ENCODE measurements at places on chromosomes 16 and 17.
A peak's percentile ranks its signal among the peaks of the same experiment; 100 is the strongest.

DNA sequence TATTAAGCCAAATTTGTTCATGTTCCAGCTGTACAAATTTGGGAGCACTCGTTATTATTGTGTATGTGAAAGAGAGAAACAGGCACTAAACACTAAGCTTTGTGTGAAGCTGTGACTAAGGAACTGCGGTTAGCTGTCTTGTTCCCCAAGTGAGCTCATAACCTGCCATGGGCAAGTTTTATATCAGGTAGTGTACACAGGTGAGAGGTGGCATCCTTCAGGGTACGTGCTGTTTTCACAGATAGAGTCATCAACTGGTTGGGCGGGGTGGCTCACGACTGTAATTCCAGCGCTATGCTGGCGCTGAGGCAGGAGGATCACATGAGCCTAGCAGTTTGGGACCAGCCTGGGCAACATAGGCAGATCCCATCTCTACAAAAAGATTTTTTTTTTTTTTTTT is 2.8 kb downstream of the DNAJA3 start:
- DNase-seq = no peak

GRCh38 chr16:67356396-67356795 is 29.8 kb downstream of the LRRC36 start:
- no peak for DNase-seq

DNA sequence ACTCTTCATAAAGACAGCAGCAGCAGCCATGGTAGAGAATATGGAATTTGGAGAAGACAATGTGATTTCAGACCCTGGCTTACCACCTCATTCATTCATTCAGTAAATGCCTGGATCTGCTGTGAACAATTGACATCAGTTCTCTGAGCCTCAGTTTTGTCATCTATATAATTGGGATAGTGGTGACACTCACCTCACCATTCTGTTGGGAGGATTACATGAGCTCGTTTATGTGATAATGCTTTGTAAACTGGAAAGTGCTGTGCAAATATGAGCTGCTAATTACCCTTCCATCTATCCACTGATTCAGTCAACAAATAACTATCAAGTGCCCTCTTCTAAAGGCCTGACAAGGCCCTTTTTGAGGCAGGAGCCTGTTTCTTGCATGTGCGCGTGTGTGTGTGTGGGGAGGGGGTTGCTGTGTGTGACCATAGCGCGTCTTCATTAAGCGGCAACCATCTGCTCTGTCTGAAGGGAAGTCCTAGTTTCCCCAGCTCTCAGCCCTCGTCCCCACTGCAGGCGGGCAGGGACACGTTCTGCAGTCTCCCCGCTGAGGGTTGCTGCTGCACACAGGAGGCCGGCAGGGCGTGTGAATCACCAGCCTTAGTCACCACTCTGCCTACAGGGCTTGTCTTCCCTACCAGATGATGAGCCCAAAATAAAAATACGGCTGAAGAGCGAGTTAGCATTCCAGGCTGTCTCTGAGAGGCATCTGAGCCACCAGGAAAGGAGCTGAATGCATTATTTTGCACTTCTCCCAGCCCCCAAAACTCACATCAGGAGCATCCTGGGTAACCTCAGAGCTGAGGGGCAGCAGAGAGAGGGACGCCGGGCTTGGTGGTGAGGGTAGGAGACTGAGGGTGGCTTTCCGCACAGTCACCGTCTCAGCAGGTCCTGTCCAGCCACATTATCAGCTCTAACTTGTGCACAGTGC is 19.9 kb downstream of the ARL4D start:
- DNase-seq = peak; percentile 99

- DNase-seq = no peak
These were observed 7.7 kb downstream of the IRX6 start for GRCh38 chr16:55331648-55332185.

- DNase-seq = no peak
These were observed 1717.0 kb downstream of the TP53TG3F start for GRCh38 chr16:35176449-35176848.

GRCh38 chr16:50440531-50440930 is 71.7 kb upstream of the BRD7 start:
- no peak for DNase-seq

DNA sequence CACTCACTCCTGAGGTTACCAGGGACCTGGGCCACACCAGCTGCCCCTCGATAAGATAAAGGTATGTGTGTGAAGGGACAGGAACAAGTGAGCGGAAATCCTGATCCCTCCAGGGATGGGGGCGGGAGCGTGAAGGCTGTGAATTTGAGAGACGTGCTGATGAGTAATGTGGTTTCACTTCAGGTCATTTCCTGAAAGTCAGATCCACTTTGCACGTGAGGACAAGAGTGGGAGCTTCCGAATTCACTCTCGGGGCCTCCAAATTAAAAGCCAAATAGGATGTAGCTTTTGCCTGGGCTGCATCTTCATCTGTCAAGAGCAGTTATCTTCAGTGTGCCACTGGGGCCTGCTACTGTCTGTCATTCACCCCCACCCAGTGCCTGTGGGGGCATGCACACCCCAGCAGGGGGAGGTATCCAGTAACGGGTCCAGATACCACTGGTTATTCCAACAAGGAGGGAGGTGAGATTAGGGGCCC is 87.4 kb upstream of the LHX1 start:
- DNase-seq = no peak

Data from NCI-H1436 treated with DMSO at 0.1 percent for 48 hours (cell line).